Kidney (tissue), 22 donors: ENCODE measurements at places on chromosomes 4 and X.

GRCh38 chrX:133653358-133653757 lies 238.1 kb upstream of the GPC4 start:
- no peak for DNase-seq

GRCh38 chrX:110944311-110944750 lies 148.7 kb upstream of the CHRDL1 start:
- DNase-seq = no peak

DNA sequence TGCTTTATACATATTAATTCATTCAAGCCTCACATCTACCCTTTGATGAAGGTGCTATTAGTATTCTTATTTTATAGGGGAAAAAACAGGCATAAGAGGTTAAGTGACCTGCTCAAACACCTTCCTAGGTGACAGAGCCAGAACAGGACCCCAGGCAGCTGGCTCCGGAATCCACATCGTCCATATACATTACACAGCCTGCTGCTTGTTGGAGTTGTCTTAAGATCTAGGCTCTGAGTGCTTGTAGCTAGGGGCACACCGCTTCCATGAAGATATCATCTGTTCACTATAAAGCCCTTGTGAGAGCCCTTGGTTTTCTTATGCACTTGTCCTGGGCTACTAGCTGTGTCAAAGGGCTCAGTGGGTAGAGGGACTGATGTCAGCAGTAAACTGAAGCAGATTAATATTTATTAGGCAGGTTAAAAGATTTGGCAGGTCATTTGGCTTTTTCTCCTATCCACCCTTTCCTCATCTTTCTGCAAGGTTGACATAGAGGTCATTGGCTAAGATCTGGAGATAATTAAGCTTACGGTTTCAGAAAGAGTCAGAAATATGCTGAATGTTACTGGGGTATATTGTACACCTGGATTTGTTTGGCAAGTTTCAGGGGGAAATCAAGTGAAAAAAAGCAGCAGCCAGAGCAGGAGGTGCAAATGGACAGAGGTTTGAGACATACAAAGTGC lies 195.4 kb downstream of the SOWAHB start:
- DNase-seq = no peak

DNA sequence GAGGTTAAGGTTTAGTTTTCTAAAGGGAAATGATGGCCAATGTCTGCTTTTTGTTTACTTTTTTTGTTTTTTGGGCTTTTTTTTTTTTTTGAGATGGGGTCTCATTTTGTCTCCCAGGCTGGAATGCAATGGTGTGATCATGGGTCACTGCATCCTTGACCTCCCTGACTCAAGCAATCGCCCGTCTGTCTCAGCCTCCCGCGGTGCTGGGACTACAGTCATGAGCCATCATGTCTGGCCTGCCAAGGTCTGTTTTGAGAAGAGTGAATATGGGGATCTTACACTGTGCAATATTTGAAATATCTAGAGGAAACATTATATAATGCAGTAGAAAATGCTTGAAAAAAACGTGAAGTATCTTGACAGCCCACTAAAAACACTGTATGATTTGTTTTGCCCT lies 162.5 kb downstream of the GASK1B start:
- DNase-seq = no peak
